Adrenal gland (tissue), 19 donors: ENCODE measurements at places on chromosomes 12 and 14. TPM values are rescaled to one million over a fixed set of nuclear protein-coding genes. Genes with fewer than 3 reads are reported as not detected.

DNA sequence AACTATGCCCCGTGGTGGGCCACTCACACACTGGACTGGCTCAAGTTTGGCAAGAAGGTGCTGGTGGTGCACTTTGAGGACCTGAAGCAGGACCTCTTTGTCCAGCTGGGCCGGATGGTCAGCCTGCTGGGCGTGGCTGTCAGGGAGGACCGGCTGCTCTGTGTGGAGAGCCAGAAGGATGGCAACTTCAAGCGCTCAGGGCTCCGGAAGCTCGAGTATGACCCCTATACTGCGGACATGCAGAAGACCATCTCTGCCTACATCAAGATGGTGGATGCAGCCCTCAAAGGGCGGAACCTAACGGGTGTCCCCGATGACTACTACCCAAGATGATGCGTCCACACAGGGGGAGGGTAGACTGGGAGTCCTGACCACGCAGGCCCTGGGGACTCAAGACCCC is 91.1 kb downstream of the CMKLR1 start:
- no peak overlapping the region for H3K4me3 ChIP-seq
- peaks cover 3% of the 10 kb centered on the region for H3K27me3 ChIP-seq
- no peak overlapping the region for H3K27ac ChIP-seq
- no peak for DNase-seq
- no peaks in the 10 kb centered on the region for H3K4me1 ChIP-seq

The CACNA2D4 gene
- total RNA-seq: 6.0 TPM

GRCh38 chr12:26195641-26196420 is 458 bp downstream of the SSPN start:
- H3K27me3 ChIP-seq: no peaks in the 10 kb centered on the region
- peak overlapping the region; percentile 87 for H3K27ac ChIP-seq
- H3K4me3 ChIP-seq: peak overlapping the region; percentile 30

DNA sequence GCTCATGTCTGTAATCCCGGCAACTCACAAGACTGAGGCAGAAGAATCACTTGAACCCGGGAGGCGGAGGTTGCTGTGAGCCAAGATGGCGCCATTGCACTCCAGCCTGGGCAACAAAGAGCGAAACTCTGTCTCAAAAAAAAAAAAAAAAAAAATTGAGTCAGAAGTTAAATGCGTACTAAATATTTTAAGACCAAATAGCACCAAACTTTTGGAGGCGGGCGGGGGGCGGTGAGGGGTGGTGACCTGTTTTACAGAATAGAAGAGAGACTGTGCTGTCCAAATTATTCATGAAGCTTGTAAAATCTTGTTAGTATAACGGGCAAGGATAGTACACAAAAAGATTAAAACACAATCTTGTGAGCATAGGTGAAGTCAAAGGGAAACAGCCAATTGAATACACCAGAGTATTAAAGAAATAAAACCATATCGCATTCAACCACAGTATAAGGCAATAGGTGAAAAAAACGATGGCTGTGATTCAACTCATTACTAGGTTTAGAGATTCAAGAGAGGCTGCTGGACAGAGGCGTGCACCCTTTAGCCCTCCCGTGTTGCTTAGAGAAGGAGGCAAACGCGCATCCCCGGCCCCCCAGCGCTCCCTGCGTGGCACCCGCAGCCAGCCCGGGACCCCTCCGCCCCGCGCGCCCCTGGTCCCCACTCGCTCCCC is 571 bp downstream of the ZNF891 start:
- H3K36me3 ChIP-seq: no peaks in the 10 kb centered on the region
- peak overlapping the region; percentile 10 for H3K4me3 ChIP-seq
- peaks cover 12% of the 10 kb centered on the region for H3K4me1 ChIP-seq
- H3K27ac ChIP-seq: peak overlapping the region; percentile 75
- H3K27me3 ChIP-seq: no peaks in the 10 kb centered on the region

DNA sequence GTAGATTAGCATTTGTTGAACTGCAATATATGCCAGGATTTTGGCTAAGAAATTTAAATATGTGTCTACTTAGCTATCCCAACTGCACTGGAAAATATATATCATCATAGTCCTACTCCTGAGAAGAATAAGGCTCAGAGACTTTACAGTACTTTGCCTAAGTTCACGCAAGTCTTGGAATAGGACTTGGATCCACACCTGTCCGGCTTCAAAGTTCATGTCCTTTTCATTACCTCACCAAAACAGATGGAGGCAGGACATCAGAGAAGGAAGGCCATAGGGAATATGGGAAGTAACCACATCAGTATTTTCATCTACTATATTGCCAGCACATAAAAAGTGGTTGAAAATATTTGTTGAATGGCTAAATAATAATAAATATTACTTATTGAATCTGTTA is 358.5 kb downstream of the PRKD1 start:
- H3K4me1 ChIP-seq: no peaks in the 10 kb centered on the region
- no peaks in the 10 kb centered on the region for H3K27me3 ChIP-seq
- no peak overlapping the region for H3K4me3 ChIP-seq
- no peaks in the 10 kb centered on the region for H3K36me3 ChIP-seq
- H3K27ac ChIP-seq: no peak overlapping the region

The CORO1C gene
- total RNA-seq: 57.3 TPM

DNA sequence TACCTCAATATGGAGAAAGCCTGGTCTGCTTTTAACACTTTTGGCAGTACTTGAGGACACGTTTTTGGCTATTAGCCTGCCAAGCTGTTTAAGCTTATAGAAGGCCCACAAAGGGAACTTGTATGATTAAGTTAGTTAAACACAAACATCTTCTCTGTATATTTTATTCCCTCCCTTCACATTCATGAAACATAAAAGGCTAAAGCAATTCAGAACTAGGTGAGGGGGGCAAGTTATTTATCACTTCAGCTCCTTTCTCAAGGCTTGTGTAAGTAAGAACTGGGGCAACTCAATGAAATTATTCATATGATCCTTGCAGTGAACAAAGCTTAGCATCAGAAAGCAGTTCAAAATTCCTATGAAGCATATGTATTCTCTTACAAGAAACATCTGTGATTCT is 7.5 kb downstream of the PRICKLE1 start:
- H3K4me3 ChIP-seq: no peak overlapping the region
- no peak overlapping the region for H3K27ac ChIP-seq
- no peaks in the 10 kb centered on the region for H3K4me1 ChIP-seq
- no peaks in the 10 kb centered on the region for H3K36me3 ChIP-seq
- DNase-seq: no peak
- H3K27me3 ChIP-seq: no peaks in the 10 kb centered on the region

- H3K27me3 ChIP-seq: no peaks in the 10 kb centered on the region
- peaks cover 19% of the 10 kb centered on the region for H3K4me1 ChIP-seq
- peak overlapping the region; percentile 63 for H3K27ac ChIP-seq
- peaks cover 14% of the 10 kb centered on the region for H3K36me3 ChIP-seq
- peak; percentile 78 for DNase-seq
Observed at GRCh38 chr12:122333142-122334087, 67.1 kb upstream of the VPS33A start.

- H3K4me3 ChIP-seq: no peak overlapping the region
- no peaks in the 10 kb centered on the region for H3K4me1 ChIP-seq
- H3K36me3 ChIP-seq: no peaks in the 10 kb centered on the region
- H3K27me3 ChIP-seq: no peaks in the 10 kb centered on the region
- DNase-seq: no peak
Observed at GRCh38 chr12:51600721-51601120, 9.7 kb downstream of the SCN8A start.

- no peak overlapping the region for H3K4me3 ChIP-seq
- H3K27me3 ChIP-seq: no peaks in the 10 kb centered on the region
- no peaks in the 10 kb centered on the region for H3K36me3 ChIP-seq
- no peak for DNase-seq
Observed at GRCh38 chr12:130124605-130125244, 37.5 kb upstream of the FZD10 start.

The TEX22 gene
- 1.2 TPM for total RNA-seq

The TMEM132C gene
- 2.8 TPM for total RNA-seq

The WBP11 gene
- 57.2 TPM for total RNA-seq

GRCh38 chr12:25996677-25997076 is 38.2 kb downstream of the RASSF8 start:
- DNase-seq: no peak
- no peak overlapping the region for H3K4me3 ChIP-seq
- peak overlapping the region; percentile 37 for H3K27ac ChIP-seq
- peaks cover 18% of the 10 kb centered on the region for H3K4me1 ChIP-seq
- H3K27me3 ChIP-seq: no peaks in the 10 kb centered on the region

DNA sequence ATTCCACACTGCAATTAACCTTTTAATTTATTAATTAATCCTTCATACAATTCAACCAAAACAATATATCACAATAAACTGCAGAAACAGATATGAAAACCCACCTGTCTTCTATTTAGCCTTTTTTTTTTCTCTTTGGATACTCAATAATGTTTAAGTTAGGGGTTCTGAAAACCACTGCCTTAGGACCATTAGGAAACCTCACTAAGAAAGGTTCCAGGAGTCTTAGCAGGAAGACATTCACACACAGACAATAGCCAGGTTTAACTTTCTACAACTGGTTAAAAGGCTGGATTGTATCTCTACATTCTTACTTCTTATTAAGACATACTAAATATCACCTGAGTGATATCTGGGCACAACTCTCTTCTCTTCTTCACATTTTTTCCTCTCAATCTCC is 3.3 kb downstream of the SEC23A start:
- no peaks in the 10 kb centered on the region for H3K27me3 ChIP-seq
- H3K36me3 ChIP-seq: peaks cover 13% of the 10 kb centered on the region
- peaks cover 40% of the 10 kb centered on the region for H3K4me1 ChIP-seq
- H3K27ac ChIP-seq: no peak overlapping the region
- H3K4me3 ChIP-seq: no peak overlapping the region

The PLD4 gene
- total RNA-seq: 0.55 TPM

- H3K4me1 ChIP-seq: no peaks in the 10 kb centered on the region
- H3K27ac ChIP-seq: no peak overlapping the region
- H3K4me3 ChIP-seq: no peak overlapping the region
- H3K27me3 ChIP-seq: no peaks in the 10 kb centered on the region
- no peaks in the 10 kb centered on the region for H3K36me3 ChIP-seq
Observed at GRCh38 chr14:59664741-59665140, 88.1 kb upstream of the CCDC175 start.

The IRAK3 gene
- 21.3 TPM for total RNA-seq

DNA sequence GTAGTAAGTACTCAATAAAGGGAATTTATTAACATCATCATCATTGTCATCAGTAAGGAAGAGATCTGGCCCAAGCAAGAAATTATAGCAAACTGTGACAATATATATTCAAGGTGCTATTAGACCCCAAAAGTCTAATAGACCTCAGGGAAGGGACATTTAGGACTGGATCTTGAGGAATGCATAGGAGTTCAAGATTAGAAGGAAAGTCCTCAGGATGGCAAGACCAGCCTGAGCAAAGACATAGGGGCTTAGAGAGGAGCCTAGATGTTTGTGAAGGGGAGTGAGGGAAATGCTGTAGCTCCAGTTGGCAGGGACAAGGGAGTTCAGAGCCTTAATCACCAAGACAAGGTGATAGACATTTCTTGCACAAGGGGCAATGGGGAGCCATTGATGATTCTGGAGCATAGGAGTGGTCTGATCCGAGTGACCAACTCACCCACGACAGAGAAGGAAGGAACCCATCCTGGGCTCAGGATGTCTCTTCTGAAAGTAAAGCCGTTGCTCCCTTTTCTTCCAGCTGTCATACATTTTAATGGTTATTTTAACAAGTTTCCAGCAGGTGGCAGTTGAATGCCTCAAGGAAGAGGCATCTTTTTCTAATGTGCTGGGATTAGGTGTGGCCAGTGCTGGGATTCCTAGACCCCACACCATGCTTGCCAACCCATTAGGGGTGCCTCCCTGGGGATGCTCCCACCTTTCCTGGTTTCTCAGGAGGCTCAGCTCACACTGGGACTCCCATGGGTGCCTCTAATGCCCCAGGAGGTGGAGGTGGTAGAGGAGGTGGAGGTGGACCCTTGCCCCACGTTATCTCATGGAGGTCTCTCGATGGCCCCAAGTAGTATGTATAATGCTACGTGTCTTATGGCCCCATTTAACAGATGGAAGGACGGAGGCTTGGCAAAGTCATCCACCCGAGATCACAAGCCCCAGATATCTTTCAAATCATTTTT is 37.8 kb downstream of the PHETA1 start:
- H3K4me1 ChIP-seq: no peaks in the 10 kb centered on the region
- H3K36me3 ChIP-seq: no peaks in the 10 kb centered on the region
- DNase-seq: no peak
- H3K27ac ChIP-seq: no peak overlapping the region

GRCh38 chr14:23449314-23449713 is 13.9 kb upstream of the MYH7 start:
- no peak overlapping the region for H3K27ac ChIP-seq
- no peaks in the 10 kb centered on the region for H3K36me3 ChIP-seq
- DNase-seq: no peak
- peaks cover 7% of the 10 kb centered on the region for H3K27me3 ChIP-seq
- no peak overlapping the region for H3K4me3 ChIP-seq
- H3K4me1 ChIP-seq: no peaks in the 10 kb centered on the region

- H3K4me3 ChIP-seq: no peak overlapping the region
- no peak overlapping the region for H3K27ac ChIP-seq
- H3K4me1 ChIP-seq: no peaks in the 10 kb centered on the region
- DNase-seq: no peak
Observed at GRCh38 chr14:40850191-40850590, 756.5 kb upstream of the LRFN5 start.

GRCh38 chr12:81809829-81810595 is 50.9 kb upstream of the PPFIA2 start:
- H3K36me3 ChIP-seq: no peaks in the 10 kb centered on the region
- H3K4me1 ChIP-seq: no peaks in the 10 kb centered on the region
- H3K27me3 ChIP-seq: no peaks in the 10 kb centered on the region
- no peak overlapping the region for H3K4me3 ChIP-seq
- DNase-seq: no peak

The RBM25 gene
- total RNA-seq: 45.2 TPM

- H3K27me3 ChIP-seq: no peaks in the 10 kb centered on the region
- H3K4me1 ChIP-seq: no peaks in the 10 kb centered on the region
- DNase-seq: no peak
- H3K4me3 ChIP-seq: no peak overlapping the region
Observed at GRCh38 chr14:75876530-75876929, 105.3 kb downstream of the TGFB3 start.

The PRKAG1 gene
- 70.1 TPM for total RNA-seq

GRCh38 chr12:7399089-7399488 is 44.9 kb downstream of the CD163L1 start:
- no peaks in the 10 kb centered on the region for H3K36me3 ChIP-seq
- DNase-seq: no peak
- H3K4me3 ChIP-seq: no peak overlapping the region
- H3K27ac ChIP-seq: no peak overlapping the region

DNA sequence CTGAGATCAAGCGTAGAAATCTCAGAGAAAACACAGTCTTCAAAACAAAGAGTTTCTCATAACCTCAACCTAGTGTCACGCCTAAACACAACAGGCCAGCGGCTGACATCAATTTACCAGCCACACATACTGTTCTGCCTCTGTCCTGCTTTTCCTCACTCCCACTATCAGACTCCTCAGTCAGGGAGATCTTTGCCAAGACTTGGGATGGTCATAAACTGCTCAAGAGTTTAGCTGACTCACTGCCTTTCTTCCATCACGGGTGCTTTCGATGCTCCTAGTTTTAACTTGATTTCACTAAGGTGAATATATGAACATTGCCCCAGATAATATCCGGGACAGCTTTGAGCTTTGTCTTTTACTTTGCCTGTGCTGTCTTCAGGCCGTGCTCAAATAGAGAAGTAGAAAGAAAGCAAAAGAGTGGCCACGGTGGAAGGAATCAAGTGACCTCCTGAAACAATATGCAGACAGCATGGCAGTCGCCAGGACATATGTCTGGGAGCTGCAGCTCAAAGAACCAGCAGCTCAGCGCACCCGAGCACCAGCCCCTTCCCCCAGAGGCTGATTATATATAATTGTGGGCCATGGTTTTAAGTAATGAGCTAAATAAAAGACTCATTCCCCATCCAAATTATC is 12.1 kb downstream of the MDM1 start:
- no peaks in the 10 kb centered on the region for H3K36me3 ChIP-seq
- no peaks in the 10 kb centered on the region for H3K27me3 ChIP-seq
- no peak for DNase-seq
